ENCODE measurements at places on chromosomes 3 and 15. TPM values are rescaled to one million over a fixed set of nuclear protein-coding genes. Genes with fewer than 3 reads are reported as not detected.

- DNase-seq, result no peak
Observed at GRCh38 chr3:101643861-101644613, 32.9 kb downstream of the ZBTB11 start.

Gene SEMA3B
- total RNA-seq, result 0.15 TPM

- no peak for DNase-seq
Observed at GRCh38 chr15:38300395-38300794, 47.8 kb downstream of the SPRED1 start.

Gene SNTN
- not detected for total RNA-seq

Data from activated B cell treated with CpG ODN at 0.5 μM for 24 hours (primary cell).